ENCODE measurements at places on chromosomes 5 and 9.

GRCh38 chr5:124650147-124650561 lies 96.3 kb downstream of the ZNF608 start:
- DNase-seq = no peak

- DNase-seq = no peak
These were observed 657.9 kb upstream of the ST8SIA4 start for GRCh38 chr5:101561018-101561417.

- DNase-seq = no peak
These were observed 730.9 kb upstream of the TYRP1 start for GRCh38 chr9:11962327-11962726.

DNA sequence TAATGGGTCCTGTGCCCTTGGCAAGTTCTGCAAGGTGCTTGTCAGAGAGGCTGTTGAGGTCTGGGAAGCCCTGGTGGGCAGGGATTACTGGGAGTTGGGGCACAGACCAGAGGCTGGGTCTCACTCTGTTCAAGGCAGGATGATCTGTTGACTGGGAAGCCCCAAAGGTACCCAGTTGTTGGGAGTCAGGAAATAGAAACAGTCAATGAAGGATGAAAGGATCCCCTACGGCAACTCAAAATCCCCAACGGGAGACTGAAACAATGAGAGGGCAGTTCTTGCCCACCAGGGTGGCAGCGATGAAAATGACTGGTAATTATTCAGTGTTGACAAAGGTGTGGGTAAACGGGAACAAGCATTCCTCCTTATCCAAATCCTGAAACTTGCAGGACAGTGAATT lies 31.2 kb downstream of the BNIP1 start:
- DNase-seq = no peak

GRCh38 chr5:61202213-61202612 lies 39.9 kb upstream of the SMIM15 start:
- DNase-seq = no peak

GRCh38 chr9:37956904-37957663 lies 53.2 kb upstream of the SLC25A51 start:
- no peak for DNase-seq

DNA sequence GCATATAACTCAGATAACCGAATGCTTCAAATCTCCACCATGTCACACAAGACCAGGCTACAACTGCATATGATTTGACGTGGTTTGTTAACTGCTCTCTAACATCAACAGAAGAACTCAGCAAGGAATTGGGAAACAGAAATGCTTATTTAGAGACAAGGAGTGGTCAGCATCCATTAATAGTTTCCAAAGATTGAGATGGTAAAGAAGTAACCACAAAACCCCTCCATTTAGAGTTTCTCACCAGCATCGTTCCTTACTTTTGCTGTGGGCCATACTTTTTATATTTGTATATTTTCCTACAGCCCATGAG lies 25.2 kb downstream of the DPYSL3 start:
- no peak for DNase-seq

DNA sequence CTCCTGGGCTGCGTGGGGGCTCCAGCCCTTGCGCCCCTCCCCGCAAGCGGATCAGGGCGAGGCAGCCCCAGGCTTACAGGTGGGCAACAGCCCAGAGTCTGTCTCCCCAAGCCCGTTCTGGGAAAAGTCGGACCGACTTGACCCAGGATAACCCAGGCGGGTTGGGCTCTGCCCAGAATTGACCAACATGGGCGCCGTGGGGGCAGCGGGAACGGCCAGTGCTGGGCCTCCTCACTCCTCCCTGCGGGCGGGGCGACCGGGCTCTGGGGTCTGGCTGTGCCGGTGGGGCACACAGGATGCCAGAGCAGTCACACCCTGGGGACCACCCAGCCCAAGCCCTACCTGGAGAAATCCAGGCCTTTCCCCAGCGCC lies 15.3 kb upstream of the SYNPO start:
- no peak for DNase-seq

DNA sequence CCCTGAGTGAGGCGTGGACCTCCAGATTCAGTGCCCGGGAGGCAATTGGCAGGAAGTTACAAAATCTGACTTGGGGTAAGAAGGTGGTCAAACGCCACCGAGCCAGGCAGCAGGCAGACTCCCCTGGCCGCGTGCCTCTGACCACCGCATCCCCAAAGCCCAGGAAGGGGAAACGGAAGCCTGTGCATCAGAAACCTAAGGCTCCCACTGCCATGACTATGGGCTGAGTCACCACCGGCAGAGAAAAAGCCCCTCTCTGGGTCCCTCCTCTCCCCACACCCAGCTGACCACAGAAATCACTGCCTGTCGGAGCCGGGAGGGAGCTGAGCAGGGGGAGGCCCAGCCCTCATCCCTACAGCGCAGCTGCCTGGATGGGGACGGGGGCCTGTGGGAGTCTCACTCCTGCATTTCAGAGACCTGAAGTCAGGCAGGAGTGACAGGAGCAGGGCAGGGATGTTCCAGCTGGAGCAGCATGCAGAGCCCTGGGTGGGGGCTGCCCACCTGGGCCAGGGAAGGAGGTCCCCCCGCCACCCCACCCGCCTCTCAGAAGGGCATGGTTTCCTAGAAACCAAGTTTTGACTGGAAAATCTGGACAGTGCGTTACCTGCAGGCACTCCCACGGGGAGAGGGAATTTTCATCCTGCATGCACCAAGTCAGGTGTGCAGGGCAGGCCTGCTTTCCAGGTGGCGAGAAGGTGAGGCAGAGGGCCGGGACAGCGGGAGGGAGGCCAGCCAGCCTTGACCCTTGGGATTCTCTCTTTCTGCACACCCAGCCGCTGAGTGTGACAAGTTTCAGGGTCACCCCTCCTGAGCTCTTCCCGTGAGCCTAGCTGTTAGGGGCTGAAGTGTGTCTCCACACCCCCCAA lies 68.2 kb downstream of the LRSAM1 start:
- DNase-seq = peak; percentile 98
